AML-193 (cell line): ENCODE measurements at places on chromosomes 7 and 10.

- DNase-seq = no peak
These were observed 73.5 kb upstream of the GRB10 start for GRCh38 chr7:50856231-50856630.

DNA sequence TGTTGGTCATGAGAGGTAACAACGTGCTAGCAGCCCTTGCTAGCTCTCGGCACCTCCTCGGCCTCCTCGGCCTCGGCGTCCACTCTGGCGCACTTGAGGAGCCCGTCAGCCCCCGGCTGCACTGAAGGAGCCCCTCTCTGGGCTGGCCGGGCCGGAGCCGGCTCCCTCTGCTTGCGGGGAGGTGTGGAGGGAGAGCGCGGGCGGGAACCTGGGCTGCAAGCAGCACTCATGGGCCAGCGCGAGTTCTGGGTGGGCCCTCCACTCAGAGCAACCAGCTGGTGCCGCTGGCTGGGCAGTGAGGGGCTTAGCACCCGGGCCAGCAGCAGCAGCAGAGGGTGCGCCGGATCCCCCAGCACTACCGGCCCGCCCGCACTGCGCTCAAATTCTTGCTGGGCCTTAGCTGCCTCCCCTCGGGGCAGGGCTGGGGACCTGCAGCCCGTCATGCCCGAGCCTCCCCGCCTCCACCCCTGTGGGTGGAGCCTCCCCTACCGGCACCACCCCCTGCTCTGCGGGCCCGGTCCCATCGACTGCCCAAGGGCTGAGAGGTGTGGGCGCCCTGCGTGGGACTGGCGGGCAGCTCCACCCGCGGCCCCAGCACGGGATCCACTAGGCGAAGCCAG, 96.1 kb downstream of the PAXIP1 start:
- no peak for DNase-seq

DNA sequence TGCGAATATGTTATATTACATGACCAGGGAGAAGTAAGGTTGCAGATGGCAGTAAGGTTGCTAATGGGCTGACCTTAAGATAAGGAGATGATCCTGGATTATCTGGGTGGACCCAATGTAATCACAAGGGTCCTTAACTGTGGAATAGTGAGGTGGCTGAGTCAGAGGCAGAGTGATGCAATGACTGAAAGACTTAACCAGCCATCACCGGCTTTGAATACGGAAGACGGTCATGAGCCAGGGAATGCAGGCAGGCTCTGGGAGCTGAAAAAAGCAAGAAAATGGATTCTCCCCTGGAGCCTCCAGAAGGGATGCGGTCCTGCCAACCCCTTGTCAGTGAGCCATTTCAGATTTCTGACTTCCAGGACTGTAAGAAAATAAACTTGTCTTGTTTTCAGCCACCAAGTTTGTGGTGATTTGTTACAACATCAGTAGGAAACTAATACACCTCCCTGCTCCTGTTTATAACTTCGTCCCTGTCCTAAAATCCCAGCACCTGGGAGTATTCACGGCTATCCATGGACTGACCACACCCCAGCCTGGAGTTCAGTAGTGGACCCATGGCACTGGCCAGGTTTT, 4.6 kb upstream of the C10orf95 start:
- no peak for DNase-seq

- no peak for DNase-seq
These were observed 6.5 kb downstream of the SVIL start for GRCh38 chr10:29628311-29628710.

DNA sequence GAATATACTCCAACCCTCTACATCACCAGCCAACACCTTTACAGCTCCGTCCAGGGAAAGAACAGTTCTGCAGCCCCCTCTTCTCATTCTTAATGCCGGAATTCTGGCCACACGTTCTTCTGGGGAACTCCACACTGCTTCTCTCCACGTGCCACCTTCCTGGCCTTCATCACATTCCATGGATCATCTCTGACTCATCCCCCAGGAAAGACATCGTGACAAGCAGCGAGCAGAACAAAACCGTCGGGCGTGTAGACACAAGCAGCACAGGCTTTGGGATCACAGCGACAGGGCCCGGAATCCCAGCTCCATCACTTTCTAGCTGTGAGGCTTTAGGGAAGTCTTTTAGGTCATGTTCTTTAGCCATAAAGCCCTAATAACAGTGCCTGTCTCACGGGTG, 590.3 kb upstream of the FOXK1 start:
- no peak for DNase-seq

- DNase-seq = peak; percentile 77
These were observed 140.4 kb downstream of the NRBF2 start for GRCh38 chr10:63273577-63273976.

DNA sequence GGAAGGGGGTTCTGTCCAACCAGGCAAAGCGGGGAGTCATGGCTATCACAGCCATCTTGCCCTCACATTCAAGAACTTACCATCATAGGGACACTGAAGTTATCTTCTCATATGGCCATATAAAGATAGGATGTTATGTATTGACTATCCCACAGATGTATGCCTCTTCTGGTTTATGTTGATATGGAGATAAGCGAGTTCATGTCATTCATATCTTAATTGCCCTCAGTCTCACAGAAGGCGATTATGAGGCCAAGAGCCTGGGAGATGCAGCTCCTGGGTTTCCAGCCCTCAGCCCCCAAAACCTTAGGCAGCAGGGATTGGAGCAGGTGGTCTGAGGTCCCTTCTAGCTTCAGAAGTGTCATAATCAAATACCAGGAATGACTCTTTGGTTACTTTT, 8.5 kb upstream of the ANKRD61 start:
- no peak for DNase-seq

- no peak for DNase-seq
These were observed 20.3 kb downstream of the CALHM2 start for GRCh38 chr10:103431902-103432301.

DNA sequence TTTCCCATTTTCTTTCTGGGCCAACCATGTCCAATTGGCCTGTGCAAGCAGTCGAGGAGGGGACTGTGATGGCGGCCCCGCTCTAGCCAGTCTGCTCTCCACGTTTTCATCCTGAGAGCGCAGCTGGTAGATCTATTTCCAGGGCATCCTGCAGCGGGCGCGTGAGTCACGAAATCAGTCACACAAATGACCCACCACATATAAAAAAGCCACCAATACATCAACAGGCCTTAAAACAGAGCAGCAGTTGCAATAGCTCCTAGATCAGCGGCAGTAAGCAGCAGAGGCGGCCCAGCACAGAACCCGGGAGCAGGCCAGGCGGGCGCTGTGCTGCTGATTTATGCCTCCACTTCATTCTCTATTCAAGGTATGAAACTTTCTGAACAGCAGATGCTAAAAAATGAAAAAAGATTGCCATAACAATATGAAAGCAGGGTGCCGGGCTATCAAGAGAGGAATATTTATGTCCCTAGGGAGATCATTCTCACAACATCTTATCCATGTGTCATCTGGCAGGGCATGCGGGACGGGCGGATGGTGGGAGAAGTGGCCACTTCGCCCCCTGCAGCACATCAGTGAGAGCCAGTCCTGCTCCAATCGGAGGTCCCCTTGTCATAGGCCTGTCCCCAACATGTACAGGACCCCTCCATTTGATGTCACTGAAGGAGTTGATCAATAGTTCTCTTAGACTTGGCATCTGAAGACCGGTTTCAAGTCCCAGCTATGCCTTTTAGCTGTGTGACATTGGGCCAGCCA, 98.0 kb upstream of the GPR26 start:
- DNase-seq = no peak

- DNase-seq = no peak
These were observed 46.1 kb downstream of the C1GALT1 start for GRCh38 chr7:7228472-7228871.
